CMK (cell line): ENCODE measurements at places on chromosomes 3 and 15.

DNA sequence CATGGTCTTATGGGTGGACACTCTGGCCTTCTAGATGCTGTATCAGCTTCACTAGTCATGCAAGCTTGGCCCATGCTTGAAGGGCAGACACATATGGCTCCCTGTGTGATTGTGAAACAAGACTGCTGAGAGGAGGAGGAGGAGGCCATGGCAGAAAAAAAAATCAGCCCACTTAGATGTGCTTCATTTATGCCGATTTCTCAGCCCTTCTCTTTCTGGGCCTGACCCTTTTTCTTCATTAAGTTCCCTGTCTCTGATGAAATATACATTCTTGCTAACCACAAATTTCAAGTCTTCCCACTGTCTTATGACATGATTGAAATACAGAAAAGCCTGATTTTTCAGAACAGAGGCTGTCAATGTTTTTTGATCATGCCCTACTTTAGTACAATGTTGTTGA is 213.0 kb upstream of the FEZF2 start:
- DNase-seq = no peak

DNA sequence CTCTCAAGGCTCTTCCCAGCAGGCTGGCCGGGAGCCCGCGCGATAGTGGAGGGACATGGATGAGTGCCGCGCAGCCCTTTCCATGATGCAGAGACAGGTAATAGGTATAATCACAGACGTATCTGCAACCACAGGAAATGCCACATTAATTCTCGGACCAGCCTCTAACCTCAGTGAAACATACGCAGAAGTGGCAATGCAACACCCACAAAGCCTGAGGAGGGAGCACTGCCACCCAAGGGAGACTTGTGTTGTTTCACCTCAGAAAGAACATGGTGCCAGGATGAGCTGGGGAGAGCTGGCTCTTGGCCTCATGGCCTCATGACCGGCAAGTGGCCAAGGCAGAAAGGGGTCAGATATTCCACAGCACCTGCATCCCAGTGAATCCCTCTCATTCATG is 39.0 kb downstream of the PGPEP1L start:
- no peak for DNase-seq

DNA sequence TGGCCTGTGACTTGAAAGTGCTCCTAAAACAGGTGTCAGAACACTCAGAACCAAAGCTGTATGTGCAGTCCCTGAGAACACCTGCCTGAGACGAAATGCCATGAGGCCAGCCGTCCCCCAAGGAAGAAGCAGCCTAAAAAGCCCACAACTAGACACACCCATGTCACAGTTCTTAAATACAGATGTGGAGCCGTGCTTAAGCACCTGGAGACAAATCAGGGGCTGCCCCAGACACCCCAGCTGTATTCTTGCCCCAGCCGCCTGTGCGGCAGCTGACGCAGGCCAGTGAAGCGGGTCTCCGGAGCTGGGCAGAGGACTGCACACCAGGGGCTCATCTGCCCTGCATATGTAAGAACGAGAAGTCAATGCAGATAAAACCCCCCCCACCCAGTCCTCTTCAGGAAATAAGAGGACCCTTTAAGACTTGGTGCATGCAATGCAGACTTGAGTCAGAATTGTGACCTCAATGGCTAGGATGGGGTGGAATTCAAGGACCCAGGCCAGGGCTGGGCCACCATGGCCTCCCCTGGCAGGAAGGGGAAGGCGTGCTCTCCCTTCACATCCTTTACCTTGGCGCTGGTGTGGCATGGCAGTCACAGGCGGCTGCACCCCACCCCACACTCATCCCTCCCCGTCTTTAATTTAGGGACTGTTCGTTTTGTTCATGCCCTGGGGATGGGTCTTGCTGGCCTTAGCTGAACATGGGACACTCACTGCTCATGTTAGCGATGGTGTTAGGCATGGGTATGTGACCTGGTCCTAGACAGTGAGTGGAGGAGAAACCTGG is 27.7 kb upstream of the PLXNA1 start:
- DNase-seq = no peak

GRCh38 chr3:129934234-129935123 is 40.0 kb upstream of the TRH start:
- no peak for DNase-seq

GRCh38 chr15:81723701-81724100 is 322.1 kb downstream of the MEX3B start:
- no peak for DNase-seq

DNA sequence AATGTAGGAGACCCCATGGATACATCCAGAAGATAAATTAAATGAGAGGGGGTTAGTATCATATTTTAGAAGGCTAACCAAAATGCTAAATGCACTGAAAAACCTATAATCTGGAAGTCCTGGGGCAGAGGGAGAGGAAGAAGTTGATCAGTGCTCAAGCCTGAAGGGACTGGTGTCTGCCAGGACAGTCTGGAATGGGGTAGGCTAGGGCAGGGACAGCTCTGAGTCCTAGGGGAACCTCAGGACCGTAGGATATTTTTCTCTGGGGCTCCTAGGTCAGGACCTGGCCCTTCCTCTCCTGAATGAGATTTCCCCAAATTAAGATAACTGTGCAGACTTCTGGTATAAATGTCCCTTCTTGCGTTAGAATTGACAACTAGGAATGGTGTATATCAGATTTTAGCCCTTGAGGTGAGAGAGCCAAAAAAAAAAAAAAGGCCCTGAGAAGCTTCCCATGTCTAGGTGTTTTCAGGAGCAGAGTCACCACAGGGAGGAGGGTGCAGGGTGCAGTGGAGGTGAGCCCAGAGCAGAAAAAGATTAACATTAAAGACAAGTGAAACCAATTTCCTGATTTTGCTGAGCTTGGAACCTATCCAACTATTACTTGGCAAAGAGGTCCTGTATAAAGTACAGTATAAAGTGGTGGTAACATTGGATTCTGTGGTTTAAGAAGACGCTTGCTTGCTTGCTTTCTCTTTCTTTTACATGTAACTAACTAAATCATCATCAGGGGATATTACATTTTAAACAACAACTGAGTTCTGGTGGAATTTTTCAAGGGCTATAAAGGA is 63.5 kb downstream of the HACD2 start:
- DNase-seq = no peak

DNA sequence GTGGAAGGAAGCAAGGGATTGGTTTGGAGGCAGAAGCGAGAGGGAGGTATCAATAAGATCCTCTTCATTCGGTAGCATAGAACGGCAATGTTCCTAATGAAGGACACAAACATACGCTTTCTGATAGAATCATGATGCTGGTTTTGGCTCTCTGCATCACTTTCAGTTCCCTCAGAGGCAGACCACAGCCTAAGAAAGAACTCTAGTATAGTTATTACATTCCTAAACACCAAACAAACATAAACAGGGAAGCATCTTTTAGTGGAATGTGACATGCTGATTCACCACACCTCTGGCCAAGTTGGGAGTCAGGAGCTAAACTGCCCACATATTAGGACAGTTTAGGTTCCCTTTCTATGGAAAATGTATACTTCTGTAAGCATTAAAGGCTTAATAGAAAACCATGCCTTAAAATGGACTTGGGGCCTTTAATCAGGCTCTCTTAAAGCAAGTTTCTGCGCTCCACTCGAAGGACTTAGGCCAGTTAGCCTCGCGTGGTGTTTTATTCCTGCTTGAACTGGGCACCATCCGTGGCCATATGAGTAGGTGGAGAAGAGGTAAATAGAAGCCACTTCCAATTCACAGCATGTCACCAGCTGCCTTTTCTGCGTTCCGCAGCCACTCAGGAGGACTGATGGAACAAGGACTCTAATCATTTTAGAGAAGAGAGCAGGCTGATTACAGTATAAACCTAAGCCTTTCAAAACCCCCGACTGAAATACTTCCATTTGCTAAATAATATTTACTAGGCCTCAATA is 53.7 kb downstream of the CD47 start:
- no peak for DNase-seq

DNA sequence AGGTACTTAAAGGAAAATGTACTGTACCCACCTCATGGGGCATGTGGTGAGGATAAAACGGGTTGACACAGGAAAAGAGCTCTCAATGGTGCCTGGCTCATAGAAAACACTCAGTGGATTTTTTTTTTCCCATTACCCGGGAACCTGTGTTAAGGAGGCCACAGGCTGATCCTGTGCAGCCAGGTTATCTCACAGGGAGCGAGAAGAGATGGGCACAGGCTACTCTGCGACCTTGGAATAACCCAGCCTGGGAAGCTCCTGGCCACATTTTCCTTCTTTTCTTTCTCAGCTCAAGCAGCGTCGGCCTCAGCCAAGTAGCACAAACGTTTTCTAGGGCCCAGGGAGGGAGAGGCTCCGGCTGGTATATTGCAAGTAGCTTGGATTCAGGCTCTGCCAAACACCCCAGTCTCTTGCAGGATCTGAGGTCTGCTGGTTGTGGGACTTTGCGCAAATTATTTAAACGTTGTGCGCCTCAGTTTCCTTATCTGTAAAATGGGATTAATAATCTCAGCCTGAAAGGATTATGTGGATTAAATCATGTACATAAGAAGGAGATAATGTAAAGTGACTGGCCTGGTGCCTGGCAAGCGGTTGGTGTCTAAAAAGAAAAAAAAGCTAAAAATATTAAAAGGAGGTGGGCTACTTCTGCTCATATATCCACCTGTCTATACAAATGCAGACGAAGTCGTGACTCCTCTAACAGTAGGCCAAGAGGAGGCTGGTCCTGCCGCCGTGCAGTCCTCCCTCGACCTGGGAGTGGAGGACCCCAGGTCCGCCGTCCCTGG is 2.2 kb downstream of the FURIN start:
- DNase-seq = no peak

DNA sequence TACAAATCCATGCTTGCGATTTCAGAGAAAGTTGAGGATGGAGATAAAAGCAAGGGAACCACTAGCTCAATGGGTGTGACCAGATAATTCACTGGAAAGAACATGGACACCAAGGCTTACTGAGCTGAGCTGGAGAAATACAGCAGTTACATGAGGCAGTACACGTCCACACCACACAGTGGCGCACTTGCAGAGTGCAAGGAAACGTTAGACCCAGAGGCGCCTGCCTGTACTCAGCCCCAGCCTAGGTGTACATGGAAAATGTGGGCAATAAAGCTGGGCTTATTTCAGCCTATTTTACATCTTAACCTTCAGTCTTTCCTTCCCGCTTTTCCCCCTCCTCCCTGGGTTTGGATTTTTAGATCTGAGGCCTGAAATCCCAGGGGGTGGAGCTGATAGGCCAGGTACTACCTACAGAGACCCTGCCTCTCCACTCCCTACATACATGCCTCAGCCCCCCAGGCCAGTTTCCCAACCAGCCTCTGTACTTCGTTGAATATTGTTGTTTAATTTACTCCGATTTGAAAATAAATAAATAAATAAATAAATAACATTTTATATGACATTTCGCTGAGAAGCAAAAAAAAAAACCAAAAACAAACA is 60.1 kb downstream of the PCOLCE2 start:
- peak; percentile 26 for DNase-seq

DNA sequence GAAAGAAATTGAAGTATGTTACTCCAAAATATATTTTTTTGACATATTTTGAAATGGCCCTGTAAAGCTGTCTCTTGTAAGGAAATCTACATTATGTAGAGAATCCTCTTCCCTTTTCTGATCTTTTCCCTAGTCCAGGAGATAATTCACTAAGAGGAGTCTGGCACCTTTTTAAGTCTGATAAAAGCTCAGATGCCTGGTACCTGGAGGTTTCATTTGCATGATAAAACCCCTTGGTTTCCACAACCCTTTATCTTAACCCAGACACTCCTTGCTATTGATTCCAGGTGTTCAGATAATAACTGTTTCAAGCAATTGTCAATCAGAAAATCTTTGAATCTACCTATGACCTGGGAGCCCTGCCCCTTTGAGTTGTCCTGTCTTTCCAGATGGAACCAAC is 26.5 kb downstream of the FGF12 start:
- no peak for DNase-seq

- no peak for DNase-seq
These were observed 33.8 kb upstream of the TFRC start for GRCh38 chr3:196115678-196116083.

DNA sequence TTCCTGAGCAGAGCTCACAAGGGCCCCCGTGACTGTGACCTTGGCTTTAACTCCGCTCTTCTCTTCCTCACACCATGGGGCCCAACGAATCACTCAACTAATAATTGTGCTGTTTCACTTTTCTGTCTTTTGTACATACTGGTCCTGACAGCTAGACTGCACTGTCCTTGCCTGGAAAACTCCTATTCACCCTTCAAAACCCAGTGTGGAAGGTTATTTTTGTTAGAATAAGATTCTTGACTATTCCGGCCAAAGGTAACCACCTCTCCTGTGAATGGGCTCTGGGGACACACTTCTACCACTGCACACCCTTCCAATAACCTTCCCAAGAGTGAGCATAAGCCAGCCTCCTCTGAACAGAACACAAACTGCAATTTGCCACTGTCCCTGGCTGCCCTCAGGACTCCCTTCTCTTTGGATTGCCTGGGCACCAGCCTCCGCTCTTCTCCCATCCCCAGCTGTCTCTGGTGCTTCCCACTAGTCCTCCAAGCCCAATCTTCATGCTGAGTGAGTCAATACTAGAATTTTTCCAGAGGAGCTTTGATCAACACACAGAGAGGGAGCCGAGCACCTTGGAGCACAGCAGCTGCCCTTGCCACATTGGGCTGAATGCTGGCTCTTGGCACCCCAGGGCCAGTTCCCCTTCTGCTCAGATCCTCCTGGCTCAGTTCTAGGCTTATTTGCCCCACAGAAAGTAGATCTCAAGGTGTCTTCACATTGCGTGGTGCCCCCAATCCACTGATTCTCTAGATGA is 2.1 kb downstream of the SCN5A start:
- no peak for DNase-seq

GRCh38 chr3:59752925-59753324 is 703.1 kb upstream of the CFAP20DC start:
- no peak for DNase-seq

DNA sequence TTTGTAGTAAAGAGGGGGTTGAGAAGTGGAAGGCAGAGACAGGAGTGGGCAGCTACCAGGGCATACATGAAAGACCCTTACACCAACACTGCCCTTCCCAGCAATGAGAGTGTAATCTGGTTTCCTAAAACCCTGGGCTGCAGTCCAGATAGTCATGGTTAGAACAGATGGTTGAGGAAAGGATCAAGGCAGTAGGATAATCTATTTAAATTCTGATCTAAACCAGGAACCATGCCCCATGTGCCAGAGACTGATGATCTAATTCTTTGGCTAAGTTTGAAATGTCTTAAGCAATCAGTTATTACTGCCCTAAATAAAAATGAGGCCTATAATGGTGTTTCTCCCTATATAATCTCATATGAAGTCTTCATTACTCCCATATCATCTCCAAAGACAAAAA is 59.6 kb downstream of the PRTG start:
- DNase-seq = no peak

DNA sequence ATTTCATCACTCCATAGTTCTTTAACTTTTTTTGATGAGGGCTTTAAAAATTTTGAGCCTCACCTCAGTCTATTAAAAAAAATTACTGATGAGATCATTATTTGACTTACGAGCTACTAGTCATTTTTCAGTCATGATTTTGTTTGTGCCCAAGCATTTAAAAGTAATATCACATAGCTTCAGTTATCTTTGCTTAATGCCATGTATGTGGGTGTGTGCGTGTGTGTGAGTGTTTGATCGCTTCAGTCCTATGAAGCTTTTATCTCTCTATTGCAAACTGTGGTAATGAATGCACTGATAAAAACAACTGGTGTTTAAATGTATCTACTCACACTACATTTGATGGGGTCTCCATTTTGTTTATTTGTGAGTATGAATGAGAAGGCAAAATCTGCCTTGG is 49.8 kb downstream of the RSRC1 start:
- DNase-seq = no peak

- no peak for DNase-seq
These were observed 985.2 kb upstream of the SEMA6D start for GRCh38 chr15:46732060-46732459.

GRCh38 chr3:69052472-69052898 is 352 bp upstream of the TMF1 start:
- DNase-seq = no peak

- no peak for DNase-seq
These were observed at the start of gene DVL3 for GRCh38 chr3:184154885-184155643. Gene DVL3, plus strand, starts transcription at chr3:184155377. Its CDS starts 259 bp downstream, at chr3:184155636.
